ENCODE measurements at places on chromosomes 16 and 17.

- peak; percentile 14 for DNase-seq
These were observed 270.7 kb downstream of the NTN1 start for GRCh38 chr17:9291912-9292560.

DNA sequence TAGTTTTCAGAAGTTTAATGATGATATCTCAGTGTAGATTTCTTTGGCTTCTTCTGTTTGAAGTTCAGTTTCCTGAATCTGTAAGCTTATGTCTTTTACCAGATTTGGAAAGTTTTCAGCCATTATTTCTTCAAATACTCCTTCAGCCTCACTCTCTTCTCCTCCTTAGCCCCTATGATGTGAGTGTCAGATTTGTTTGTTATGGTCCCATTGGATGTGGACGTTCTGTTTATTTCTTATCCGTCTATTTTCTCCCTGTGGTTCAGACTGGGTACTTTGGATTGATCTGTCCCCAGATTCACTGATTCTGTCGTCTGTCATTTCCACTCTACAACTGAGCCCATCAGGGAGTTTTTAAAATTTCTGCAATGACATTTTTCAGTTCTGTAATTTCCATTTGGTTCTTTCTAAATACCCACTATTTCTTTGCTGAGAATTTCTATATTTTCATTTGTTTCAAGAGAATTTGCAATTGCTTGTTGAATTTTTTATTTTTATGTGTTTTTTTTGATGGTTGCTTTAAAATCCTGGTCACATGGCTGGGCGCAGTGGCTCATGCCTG lies 110.9 kb downstream of the SEC14L1 start:
- no peak for DNase-seq

DNA sequence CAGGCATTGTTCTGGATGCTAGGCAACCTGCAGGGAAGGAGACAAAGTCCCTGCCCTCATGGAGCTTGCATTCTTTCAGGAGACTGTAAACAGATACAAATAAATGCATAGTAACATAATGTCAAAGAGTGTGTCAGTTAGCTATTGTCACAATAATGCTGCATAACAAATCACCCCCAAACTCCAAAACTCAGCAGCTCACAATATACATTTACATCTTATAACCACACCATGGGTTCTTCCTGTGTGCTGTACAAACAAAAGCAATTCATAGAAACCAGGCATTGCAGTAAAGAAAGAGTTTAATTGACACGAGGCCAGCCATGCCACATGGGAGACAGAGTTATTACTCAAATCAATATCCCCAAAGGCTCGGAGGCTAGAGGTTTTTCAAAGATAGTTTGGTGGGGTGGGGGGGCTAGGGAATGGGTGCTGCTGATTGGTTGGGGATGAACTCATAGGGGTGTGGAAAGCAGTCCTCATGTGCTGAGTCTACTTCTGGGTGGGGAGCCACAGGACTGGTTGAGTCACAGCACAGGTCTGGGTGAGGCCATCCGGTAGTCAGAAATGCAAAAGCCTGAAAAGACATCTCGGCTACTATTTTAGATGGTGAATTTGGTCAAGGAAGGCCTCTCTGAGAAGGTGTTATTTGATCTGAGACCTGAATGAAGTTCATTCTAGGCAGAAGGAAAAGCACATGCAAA lies 79.0 kb downstream of the GPRC5B start:
- no peak for DNase-seq

DNA sequence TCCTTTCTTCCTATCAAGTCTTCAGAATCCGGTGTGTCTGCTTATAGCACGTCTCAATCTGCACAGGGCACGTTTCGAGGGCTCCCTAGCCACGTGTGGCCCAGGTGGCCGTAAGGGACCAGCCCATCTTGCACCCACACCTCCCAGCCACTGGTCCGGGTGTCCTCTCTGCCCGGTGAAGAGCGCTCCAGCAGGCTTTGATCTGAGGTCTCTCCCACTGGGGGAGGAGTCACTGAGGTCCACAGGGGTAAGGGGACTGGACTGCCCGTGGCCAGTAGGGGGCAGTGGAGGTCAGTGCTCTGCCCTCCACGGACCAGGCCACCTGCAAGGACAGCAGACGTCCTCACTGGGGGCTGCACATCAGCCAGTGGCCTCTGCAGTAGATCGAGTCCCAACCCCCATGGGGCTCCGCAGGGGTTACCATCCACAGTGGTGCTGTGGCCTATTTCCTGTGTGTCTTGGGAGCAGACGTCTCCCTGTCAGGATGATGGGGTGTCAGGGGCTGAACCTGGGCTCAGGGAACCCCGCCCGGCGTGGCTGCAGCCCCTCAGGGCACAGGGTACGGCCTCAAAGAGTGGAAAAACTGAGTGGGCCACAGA lies 204.1 kb upstream of the CIBAR2 start:
- peak; percentile 29 for DNase-seq

- DNase-seq, result no peak
These were observed 3.8 kb downstream of the ADAMTS18 start for GRCh38 chr16:77430787-77431585.

GRCh38 chr17:57987581-57988300 lies at the start of gene VEZF1:
TSS of gene VEZF1 (minus strand) at chr17:57988254. CDS start at chr17:57988111, 143 bp downstream.
- peak; percentile 91 for DNase-seq

DNA sequence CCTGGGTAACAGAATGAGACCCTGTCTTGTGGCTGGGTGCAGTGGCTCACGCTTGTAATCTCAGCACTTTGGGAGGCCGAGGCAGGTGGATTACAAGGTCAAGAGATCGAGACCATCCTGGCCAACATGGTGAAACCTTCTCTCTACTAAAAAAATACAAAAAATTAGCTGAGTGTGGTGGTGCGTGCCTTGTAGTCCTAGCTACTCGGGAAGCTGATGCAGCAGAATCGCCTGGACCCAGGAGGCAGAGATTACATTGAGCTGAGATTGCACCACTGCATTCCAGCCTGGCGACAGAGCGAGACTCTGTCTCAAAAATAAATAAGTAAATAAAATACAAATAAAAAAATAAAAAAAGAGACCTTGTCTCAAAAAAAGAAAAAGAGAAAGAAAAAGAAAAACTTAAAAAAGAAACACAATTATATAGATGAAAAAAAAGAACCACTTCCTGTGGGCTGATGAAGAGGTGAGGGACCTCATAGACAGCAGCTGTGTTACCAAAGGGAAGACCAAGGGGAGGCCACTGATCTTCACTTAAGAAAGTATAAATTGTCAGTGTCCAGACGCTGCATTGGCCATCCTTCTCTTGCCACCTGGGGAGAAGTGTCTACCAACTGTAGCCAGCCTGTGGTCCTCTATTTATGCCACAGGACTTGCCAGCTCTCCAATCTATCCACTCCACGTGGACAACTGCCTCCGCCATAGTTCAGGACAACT lies 24.4 kb upstream of the SMG1 start:
- DNase-seq, result no peak

DNA sequence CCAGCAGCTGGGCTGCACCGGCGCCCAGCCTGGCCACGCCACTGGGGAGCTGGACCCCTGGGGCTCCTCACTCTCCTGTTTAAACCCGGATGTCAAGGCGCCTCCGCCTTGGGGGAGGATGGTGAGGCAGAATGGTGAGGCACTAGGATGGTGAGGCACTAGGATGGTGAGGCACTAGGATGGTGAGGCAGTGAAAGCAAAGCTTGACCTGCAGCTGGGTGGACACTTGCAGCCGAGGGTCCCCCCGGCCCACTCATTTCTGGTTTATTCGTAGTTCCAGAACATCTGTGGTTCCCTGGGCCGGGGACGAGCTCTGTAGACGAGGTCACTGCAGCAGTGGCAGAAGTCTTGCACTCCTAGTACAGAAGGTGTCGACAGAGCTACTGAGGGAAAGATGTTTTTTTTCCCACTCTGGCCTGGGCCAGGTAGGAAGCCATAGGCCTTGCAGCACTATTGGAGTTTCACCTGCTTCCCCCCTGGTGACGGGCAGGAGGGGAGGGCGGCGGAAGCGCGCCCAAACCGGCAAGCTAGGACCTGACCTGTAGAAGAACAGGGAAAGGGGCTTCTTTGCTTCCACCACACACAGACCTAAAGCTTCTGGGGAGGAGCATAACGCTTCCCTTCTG lies 1.1 kb upstream of the HNF1B start:
- no peak for DNase-seq

DNA sequence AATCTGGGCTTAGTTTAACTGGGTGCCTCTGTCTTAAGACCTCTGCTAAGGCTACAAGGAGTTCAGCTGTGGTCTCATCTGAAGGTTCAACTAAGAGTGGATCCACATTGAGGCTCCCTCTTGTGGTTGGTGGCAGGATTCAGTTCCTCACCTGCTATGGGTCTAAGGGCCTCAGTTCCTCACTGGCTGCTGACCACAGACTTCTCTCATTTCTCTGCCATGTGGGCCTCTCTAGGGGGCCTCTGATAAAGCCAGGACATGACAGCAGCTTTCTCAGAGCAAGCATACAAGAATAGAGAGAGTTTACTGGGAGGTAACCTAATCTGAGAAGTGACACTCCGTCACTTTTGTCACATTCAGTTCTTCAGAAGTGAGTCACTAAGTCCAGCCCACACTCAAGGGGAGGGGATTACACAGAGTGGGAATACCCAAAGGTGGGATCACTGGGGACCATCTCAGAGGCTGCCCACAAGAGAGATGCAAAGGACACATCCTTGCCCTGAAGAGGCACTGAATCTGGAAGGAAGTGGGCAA lies 19.2 kb upstream of the ABAT start:
- no peak for DNase-seq

DNA sequence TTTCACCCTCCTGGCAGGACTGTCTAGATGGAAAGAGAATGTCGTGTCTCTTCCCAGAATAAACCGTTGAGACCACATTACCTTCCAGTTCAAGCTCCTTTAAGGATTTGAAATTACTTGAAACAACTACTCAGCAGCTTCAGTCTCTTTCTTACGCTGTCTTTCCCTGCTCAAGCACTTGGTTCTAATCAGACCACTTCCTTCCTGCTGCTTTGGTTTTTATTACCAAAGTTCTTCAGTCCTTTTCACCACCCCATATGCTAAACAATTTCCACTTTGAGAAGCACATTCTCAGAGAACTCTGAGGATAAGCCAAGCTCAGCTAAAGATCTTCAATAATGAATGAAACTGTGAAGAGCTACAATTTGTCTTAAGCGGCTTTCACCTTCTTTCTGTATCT lies 105.4 kb downstream of the STX8 start:
- no peak for DNase-seq

All from hippocampal formation (tissue), 2 donors.